Fibroblast of mammary gland (primary cell): ENCODE measurements at places on chromosomes 12 and 14.

DNA sequence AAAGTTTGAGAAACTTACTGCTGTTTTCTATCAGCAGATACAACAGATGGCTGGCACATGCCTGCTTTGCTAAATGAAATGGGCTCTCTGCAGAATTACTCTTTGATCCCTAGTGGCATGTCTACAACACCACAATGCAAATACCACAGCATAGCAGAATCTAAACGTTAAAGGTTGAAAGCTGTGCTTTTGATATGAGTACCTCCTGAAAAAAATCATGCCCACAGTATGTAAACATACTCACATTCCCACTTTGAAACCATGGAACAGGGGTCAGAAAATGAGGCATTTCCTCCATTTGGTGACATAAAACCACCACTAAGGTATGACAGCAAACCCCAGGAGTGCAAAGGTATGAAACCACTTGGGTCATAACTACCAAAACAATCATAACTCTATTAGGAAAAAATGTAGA lies 7.5 kb downstream of the WIF1 start:
- DNase-seq, result peak; percentile 11

GRCh38 chr12:12357719-12358461 lies 1.0 kb downstream of the BORCS5 start:
- peak; percentile 38 for DNase-seq

- no peak for DNase-seq
Measured at GRCh38 chr12:65899241-65899640, 75.0 kb downstream of the HMGA2 start.

- no peak for DNase-seq
Measured at GRCh38 chr14:39621223-39621622, 189.0 kb upstream of the FBXO33 start.

- peak; percentile 9 for DNase-seq
Measured at GRCh38 chr12:59182191-59182590, 261.9 kb upstream of the LRIG3 start.

DNA sequence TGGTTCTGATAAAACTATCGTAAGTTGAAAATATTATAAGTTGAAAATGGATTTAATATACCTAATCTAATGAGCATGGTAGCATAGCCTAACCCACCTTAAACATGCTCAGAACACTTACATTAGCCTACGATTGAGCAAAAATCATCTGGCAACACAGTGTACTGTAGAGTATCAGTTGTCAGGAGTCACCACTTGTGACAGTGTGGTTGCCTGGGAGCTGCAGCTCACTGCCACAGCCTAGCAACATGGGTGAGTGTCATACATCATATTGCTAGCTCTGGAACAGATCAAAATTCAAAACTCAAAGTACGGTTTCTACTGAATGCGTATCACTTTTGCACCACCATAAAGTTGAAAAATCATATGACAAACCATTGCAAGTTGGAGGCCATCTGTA lies 203.5 kb downstream of the ATXN7L3B start:
- DNase-seq, result no peak

- DNase-seq, result no peak
Measured at GRCh38 chr14:96263347-96264199, 7.6 kb downstream of the BDKRB1 start.

GRCh38 chr12:72242946-72243345 lies 29.2 kb upstream of the TRHDE start:
- DNase-seq, result no peak

GRCh38 chr12:51341251-51342007 lies 5.0 kb downstream of the CELA1 start:
- peak; percentile 73 for DNase-seq

GRCh38 chr14:91350813-91351511 lies 66.7 kb downstream of the CCDC88C start:
- peak; percentile 4 for DNase-seq

DNA sequence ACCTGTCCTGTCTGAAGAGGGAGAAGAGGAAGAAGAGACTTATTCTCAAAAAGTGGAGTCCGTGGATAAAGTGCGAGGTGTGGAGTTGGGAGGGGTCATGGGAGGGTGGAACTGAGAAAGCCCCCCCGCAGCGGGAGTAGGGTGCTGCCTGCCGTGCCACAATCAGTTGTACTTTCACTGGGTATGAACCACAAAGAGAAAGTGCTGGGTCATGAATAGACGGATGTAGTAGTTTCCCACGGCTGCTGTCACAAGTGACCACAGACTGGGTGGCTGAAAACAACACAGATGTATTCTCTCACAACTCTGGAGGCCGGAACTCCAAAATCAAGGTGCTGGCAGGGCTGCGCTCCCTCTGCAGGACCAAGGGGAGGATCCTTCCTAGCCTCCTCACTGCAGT lies 5.5 kb downstream of the DNAH10 start:
- no peak for DNase-seq

DNA sequence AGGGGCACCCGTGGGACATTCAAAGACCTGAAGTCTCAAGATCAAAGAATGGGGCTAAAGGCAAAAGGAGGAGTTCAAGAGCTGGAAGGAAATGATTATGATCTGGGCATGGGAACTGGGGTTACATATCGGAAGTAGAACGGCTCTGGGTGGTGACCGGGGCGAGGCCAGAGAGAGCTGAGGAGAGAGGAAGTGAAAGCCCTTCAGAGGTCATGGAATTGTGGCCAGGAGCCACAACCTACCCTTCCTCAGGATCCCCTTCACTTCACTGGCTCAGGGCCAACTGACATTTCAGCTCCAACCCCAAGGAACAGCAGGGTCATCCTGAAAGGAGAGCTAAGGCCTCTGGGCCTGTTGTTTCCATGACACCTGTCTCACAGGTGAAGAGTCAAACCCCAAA lies 57.8 kb downstream of the GALNT16 start:
- DNase-seq, result peak; percentile 51

- no peak for DNase-seq
Measured at GRCh38 chr14:72633551-72633950, 260.4 kb downstream of the DPF3 start.

DNA sequence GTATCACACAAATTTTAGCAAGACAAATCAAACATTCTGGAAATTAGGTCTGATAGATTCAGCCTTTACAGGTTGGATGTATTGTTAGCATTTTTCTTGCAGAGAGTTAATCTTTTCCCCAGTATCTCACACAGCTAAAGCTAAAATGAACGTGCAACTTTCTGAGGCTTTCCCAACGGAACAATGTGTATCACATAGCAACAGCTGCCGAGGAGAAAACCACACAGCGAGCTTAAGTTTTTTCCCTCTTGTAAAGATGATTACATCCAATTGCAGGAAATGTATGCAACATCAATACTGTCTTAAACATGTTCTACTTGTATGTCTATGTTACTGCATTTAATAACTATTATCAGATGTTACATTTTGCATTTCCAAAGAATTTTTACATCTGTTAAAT lies 182.2 kb downstream of the CCDC59 start:
- DNase-seq, result no peak

DNA sequence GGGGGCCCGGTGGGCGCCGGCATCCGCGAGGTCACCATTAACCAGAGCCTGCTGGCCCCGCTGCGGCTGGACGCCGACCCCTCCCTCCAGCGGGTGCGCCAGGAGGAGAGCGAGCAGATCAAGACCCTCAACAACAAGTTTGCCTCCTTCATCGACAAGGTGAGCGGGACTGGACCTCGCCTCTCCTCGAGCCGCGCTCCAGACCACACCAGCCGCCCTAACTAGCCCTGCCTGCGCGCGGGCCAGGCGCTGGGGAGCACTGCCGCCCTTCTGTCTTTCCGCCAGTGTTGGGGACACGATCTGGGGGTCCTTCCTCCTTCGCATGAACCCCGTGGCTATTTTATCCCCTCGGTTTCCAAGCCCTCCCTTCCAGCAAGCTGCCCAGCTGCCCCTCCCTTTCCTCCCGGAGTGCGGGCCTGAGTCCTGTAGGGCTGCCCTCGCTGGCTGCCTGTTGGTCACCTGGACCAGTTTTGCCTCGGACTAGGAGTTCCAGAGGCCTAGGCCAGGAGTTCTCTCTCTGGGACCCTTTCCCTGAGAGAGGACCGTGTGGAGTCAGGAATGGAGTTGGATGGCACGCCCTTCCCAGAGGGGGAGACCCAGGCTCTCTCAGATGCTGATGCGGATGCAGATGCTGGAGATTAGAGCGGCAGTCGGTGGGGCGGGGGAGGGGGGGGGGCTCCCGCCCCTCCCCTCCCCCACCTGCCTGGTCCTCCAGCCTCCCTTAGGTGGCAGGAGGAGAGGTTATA lies 592 bp downstream of the KRT7 start:
- no peak for DNase-seq

GRCh38 chr12:120804428-120804827 lies 78.8 kb downstream of the ACADS start:
- DNase-seq, result no peak

GRCh38 chr14:93999573-93999972 lies 2.5 kb downstream of the CCDC197 start:
- DNase-seq, result no peak

GRCh38 chr14:74879427-74880182 lies 2.1 kb upstream of the DLST start:
- DNase-seq, result no peak
